Myometrial cell (primary cell): ENCODE measurements at places on chromosomes 6 and 20. TPM values are rescaled to one million over a fixed set of nuclear protein-coding genes. Genes with fewer than 3 reads are reported as not detected.

The ENPP5 gene
- total RNA-seq, result not detected in 2 replicates

The RRAGD gene
- not detected in 2 replicates for total RNA-seq

The IPCEF1 gene
- 1.7 TPM in 1 of 2 replicates, not detected in the other for total RNA-seq

The TREML2 gene
- not detected in 2 replicates for total RNA-seq

The SLC26A8 gene
- total RNA-seq, result not detected in 2 replicates

The RAB32 gene
- 161 and 187 TPM in 2 replicates for total RNA-seq

The ECT2L gene
- total RNA-seq, result not detected in 2 replicates

The CST4 gene
- total RNA-seq, result not detected in 2 replicates

The DXO gene
- 12.7 and 16.1 TPM in 2 replicates for total RNA-seq

The OR2B6 gene
- total RNA-seq, result not detected in 2 replicates

The AVP gene
- total RNA-seq, result not detected in 2 replicates

The DPPA5 gene
- not detected in 2 replicates for total RNA-seq

The TBC1D22B gene
- total RNA-seq, result 7.2 and 9.2 TPM in 2 replicates

The PRRT1 gene
- not detected in 2 replicates for total RNA-seq

The SYCP2L gene
- total RNA-seq, result not detected in 2 replicates

The MMP24 gene
- total RNA-seq, result 0.53 and 0.86 TPM in 2 replicates

The SLPI gene
- not detected in 2 replicates for total RNA-seq

The ABRACL gene
- 58.1 and 61.4 TPM in 2 replicates for total RNA-seq

The ANKRD66 gene
- not detected in 2 replicates for total RNA-seq

The RHAG gene
- not detected in 2 replicates for total RNA-seq

The MOXD1 gene
- total RNA-seq, result 24.2 and 31.2 TPM in 2 replicates

The TBXT gene
- total RNA-seq, result not detected in 2 replicates

The FOXS1 gene
- total RNA-seq, result not detected in 2 replicates

The SLC32A1 gene
- total RNA-seq, result not detected in 2 replicates

The NKX2-2 gene
- not detected in 2 replicates for total RNA-seq

The TCP11 gene
- total RNA-seq, result 2.3 and 2.6 TPM in 2 replicates

The GABRR2 gene
- total RNA-seq, result not detected in 2 replicates

The VGLL2 gene
- total RNA-seq, result not detected in 2 replicates

The SLC22A16 gene
- total RNA-seq, result 1.1 TPM in 1 of 2 replicates, not detected in the other

The OR12D3 gene
- total RNA-seq, result not detected in 2 replicates

The BPI gene
- not detected in 2 replicates for total RNA-seq

The SLC24A3 gene
- 0.29 and 1.2 TPM in 2 replicates for total RNA-seq

The TPD52L1 gene
- 0.29 and 0.71 TPM in 2 replicates for total RNA-seq

The ELOVL2 gene
- total RNA-seq, result not detected in 2 replicates

The C20orf144 gene
- total RNA-seq, result 0.18 TPM in 1 of 2 replicates, not detected in the other

The SMOC2 gene
- not detected in 2 replicates for total RNA-seq

The ERVFRD-1 gene
- not detected in 2 replicates for total RNA-seq

The GRM1 gene
- not detected in 2 replicates for total RNA-seq

The PHACTR1 gene
- total RNA-seq, result not detected in 2 replicates

The GSTA3 gene
- not detected in 2 replicates for total RNA-seq

The PPP1R16B gene
- total RNA-seq, result not detected in 2 replicates

The PHF20 gene
- total RNA-seq, result 21.0 and 21.3 TPM in 2 replicates

The LY6G5B gene
- total RNA-seq, result 0.58 and 2.7 TPM in 2 replicates

The RAD21L1 gene
- total RNA-seq, result 0.18 and 0.29 TPM in 2 replicates

The LAMA2 gene
- 42.4 and 54.8 TPM in 2 replicates for total RNA-seq

The PLAGL1 gene
- total RNA-seq, result 3.7 and 12.2 TPM in 2 replicates

The LTB gene
- not detected in 2 replicates for total RNA-seq

The SLC22A1 gene
- not detected in 2 replicates for total RNA-seq

The CPNE5 gene
- total RNA-seq, result not detected in 2 replicates

The PRR18 gene
- not detected in 2 replicates for total RNA-seq

The TENT5A gene
- 2.6 and 5.8 TPM in 2 replicates for total RNA-seq

The TSPO2 gene
- not detected in 2 replicates for total RNA-seq

The MCM8 gene
- 10.4 and 14.2 TPM in 2 replicates for total RNA-seq

The FOXQ1 gene
- not detected in 2 replicates for total RNA-seq
